ENCODE measurements at places on chromosomes 5 and 9.

DNA sequence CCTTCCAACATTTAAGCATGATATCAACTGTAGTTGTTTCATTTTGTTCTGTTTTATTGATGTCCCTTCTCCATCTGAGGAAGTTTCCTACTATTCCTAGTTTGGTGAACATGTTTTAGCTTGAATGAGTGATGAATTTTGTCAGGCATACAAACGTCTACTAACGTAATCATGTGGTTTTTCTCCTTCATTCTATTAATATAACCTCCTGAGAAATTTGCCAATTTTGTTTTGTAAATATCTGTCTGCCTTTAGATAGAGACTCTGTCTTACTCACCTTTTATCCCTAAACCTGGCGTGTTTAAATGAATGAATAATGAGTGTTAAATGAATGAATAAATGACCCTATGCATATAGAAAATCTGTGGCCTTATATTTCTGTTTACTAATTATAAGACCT, 26.5 kb upstream of the NREP start:
- no peak for DNase-seq

GRCh38 chr9:80501635-80502034, 929.9 kb downstream of the TLE4 start:
- no peak for DNase-seq

GRCh38 chr9:36881743-36882441, 152.2 kb downstream of the PAX5 start:
- DNase-seq: no peak

DNA sequence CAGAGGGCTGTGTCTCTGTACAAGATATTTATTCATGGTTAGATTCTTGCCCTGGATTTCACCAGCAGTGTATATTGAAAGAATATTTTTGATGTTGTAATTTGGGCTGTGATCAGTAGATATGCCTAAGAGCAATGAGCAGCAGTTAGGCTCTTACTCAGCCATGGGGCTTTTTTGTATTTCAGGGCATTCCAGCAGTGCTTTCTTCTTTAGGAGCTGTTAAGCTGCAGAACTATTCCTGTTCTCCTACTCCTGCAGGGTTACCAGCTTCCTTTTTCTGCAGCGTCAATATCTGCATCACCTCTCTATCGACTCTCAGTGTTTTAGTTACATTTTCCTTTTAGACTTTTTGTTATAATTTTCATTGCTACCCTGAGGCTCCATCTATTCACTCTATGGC, 206.2 kb downstream of the SLCO4C1 start:
- no peak for DNase-seq
